ENCODE measurements at places on chromosomes 1 and 21. TPM values are rescaled to one million over a fixed set of nuclear protein-coding genes. Genes with fewer than 3 reads are reported as not detected.

The ASTN1 gene
- under 0.01 TPM for total RNA-seq

The MTHFR gene
- 75.1 TPM for total RNA-seq

The LIPI gene
- not detected for total RNA-seq

The PSMB4 gene
- 409 TPM for total RNA-seq
